Activated CD4-positive, alpha-beta T cell treated with anti-CD3 and anti-CD28 coated beads, Interleukin-2, amount 10 ng/mL, durations not matched to agents 7 days and 5 days (primary cell): ENCODE measurements at places on chromosomes 2 and 18.

DNA sequence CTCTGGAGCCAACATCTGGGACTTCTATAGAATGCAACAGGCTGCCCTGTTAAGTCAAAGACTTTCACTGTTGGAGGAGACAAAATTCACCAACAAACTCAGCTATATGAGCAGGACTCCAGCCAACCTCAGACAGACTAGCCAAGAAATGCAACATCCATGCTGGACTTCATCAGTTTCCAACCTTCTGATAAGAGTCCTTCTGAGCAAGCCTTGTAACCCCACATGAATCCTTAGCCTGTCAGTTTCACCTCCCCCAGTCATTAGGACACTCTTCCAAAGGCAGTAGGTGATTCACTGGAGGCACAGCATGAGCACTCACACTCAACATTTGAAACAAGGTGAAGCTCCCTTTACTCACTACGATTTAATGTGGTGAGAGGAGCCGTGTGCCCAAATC is 5.8 kb downstream of the TBC1D8 start:
- DNase-seq = no peak

DNA sequence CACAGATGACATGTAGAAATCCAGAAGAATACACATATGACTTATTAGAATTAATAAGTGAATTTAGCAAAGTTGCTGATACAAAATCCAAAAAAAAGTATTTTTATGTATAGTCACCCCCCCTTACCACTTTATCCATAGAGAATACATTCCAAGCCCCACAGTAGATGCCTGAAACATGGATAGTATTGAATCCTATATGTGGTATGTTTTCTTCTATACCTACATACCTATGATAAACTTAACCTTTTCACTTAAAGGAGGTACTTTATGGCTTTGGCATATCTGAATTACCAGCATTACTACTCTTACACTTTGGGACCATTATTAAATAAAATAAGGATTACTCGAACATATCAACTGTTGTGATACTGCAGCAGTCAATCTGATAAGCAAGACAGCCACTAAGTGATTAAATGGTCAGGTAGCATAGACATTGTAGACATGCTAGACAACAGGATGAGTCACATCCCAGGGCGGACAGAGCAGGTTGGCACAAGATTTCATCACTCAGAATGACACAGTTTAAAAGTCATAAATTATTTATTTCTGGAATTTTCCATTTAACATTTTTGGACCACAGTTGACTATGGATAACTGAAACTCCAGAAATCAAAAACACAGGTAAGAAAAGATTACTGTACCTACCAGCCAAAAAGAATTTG is 208.2 kb upstream of the CHAC2 start:
- no peak for DNase-seq

DNA sequence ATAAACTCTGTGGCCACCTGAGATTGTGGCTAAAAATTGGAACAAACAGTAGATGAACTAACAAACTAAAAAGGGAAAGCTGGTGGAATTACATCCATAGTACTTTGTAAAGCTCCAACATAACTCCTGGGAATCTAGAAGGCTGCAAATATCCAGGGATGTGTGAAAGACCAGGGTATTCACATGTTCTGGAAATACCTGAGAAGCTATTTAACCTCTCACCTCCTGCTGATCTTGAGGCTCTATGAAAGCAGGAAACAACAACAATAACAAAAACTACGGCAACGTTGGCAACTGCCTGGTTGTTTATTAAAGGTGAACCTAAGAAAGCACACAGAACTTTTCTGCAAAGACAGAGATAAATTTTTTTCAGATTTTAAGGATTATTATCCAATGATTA is 171.3 kb downstream of the CCDC178 start:
- DNase-seq = no peak

DNA sequence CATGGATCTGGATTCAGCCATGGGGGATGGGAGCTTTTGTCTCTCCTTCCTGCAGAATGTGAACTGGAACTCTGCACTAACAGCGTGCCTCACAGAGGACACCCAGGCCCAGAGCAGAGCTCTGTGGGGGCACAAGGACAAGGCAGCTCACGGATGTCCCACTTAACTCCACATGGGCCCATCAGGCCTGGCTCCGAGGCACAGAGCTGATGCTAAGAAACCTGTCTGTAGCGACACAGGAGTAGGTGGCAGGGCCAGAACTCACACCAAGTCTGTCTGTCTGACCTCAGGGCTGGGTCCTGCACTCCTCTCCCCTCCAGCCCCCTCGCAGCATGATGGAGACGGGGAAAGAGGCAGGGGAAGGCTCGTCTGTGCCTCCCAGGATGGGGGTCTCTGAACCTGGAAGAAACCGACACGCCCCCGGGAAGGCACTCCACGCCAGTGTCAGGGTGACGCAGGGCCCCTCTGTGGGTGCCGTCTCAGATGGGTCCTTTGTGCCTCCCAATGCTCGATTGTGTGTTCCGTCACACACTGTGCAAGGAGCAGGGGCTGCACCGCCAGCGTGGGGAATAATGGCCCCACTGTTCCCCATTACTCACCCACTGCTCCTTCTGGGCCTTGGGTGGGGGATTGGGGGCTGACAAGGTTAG is 36.6 kb downstream of the FAM178B start:
- DNase-seq = no peak

DNA sequence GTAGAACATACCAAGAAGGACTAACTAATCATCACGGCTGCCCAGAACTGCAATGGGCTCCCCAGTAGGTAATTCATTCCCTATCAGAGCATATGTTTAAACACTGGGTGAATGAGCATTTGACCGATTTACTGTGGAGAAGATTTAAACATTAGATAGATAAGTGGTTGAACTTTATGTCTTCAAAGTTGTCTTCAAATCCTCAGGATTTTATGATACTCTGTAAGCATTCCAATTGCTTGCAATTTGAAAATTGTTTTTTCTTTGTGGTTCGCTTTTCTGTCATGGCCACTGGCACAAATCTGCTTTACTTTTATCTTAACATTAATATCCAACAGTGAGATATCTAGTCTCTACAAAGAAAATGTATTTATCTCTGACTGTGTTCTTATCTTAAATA is 37.7 kb upstream of the MMADHC start:
- no peak for DNase-seq

- DNase-seq = no peak
These were observed 8.0 kb downstream of the UGT1A1 start for GRCh38 chr2:233768076-233768475.

- DNase-seq = no peak
These were observed 175.2 kb downstream of the TMEM200C start for GRCh38 chr18:5720132-5720531.

DNA sequence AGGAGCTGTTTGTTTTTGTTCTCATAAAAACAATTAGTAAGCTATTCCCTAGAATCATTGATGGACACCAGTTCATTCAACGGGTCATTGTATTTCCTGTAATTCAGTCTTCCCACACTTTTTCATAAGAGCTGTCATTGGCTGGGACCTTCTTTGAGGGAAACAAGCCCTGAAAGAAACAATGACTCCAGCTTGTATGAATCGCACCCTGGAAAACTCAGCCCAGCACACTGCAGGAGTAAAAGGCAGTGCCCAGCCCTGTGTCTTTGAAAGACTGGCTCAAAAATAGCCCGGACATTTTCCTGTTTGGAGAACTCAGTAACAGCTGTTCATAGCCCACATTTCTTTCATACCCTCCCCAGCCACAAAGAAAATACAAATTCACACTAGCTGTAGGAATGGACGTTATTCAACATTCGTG is 81.5 kb downstream of the NCKAP5 start:
- no peak for DNase-seq

GRCh38 chr18:25230658-25231326 is 121.2 kb downstream of the ZNF521 start:
- DNase-seq = no peak

- no peak for DNase-seq
These were observed 16.4 kb downstream of the MAL start for GRCh38 chr2:95041824-95042442.

GRCh38 chr18:22210311-22210754 is 40.9 kb downstream of the GATA6 start:
- DNase-seq = no peak

DNA sequence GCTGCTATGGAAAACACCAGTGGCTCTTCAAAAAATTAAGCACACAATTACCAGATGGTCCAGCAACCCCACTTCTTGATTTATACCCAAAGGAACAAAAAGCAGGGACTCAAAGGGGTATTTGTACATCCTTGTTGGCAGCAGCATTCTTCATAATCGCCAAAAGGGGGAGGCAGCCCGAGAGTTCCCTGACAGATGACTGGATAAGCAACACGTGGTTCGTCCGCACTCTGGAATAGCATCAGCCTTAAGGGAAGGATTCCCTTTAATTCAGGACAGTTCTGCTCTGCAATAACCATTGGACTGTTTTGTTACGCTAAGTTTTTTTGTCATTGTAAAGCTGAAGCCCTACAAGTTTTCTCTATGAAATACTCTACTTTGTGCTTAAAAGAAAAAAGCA is 76.7 kb upstream of the TWIST2 start:
- no peak for DNase-seq

GRCh38 chr2:193523662-193524061 is 1328.9 kb upstream of the TMEFF2 start:
- no peak for DNase-seq

DNA sequence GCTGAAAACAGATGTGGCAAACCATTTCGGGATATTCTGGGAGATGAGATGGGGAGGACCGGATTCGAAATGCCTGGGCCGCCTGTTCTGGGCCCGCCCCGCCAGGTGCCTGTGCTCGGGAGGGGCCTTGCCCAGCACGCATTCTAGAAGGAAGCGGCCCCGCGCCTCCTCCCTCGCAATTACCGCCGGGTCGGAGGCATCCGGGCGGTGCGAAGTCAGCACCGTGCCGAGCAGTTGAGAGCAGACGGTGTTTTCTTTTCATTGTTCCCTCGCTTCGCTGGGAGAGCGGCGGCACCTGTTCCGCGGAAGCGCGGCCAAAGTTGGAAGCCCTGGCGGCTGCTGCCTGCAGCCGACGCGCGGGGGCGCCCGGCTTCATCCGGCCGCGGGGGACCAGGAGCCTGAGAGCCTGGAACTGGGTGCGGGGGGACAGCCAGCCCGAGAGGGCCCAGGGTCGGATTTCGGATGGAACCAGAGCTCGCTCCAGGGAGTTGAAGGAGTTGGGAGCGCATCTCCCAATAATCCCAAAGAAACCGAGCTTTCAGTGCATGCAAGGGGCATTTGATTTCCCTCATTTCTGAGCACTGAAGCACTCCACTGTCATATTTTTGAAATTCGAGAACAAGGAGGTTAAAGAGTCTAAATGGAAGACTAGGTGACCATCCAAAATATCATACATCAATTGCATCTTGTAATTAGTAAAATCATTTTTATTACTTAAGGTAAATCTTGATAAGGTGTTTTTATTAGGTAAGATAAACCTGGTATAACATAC is 241.8 kb upstream of the RAB12 start:
- peak; percentile 29 for DNase-seq

- no peak for DNase-seq
These were observed 121.9 kb downstream of the NDUFA10 start for GRCh38 chr2:239903210-239903609.

DNA sequence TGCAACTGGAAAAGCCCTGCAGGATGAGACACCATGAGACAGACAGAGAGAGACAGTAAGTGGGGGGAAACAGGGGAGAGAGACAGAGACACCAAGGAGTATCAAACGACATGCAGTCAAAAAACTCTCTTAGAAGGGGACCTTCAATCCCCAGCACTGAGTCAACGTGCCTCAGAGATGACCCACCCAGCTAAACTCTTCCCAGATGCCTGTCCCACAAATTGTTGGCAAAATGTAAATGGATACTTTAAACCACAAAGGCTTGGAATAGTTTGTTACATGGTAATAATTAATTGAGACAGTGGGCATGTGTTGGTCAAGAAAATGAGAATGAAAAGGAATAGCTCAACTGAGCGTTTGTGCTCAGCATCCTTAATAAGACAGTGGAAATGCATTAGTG is 98.3 kb downstream of the GRB14 start:
- no peak for DNase-seq

DNA sequence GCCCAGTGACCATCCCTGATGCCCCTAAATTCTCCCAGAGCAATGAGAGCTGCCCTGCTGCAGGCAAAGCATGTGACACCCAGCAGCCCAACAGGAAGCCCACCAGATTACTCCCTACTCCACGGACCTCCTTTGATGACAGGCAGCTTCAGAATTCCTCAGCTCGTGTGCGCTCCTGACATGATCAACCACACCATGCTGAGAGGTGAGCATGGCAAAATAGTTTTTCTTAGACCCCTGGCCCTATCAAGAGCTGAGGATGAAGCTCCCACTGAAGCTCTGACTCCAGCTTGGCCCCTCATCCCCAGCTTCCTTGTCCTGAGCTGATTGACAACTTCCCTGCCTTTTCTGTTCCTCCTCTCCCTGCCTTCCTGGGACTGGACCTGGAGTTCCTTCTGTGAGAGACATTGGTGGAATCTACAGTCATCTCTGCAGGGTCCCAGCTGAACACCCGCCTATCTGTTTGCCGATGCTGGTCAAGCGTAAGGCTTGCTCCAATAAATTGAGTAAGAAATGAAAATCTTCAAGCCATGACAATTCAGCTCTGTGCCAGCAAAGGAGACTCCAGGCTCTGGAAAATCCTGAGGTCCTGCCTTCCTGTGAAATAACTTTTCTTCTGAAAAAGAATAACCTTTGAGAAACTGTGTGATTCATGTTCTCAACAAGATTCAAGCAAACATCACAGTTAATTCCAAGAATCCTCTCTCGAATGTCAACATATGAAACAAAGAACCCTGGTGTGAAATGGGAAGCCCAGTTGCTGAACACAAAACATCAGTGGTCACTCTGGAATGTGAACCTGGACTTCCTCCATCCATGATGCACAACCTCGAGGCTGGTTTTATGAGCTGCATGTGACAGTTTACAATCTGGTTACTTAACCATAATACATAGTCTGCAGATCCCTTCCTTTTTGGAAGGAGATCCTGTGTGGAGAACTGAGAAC is 201.1 kb downstream of the SPP2 start:
- DNase-seq = no peak

DNA sequence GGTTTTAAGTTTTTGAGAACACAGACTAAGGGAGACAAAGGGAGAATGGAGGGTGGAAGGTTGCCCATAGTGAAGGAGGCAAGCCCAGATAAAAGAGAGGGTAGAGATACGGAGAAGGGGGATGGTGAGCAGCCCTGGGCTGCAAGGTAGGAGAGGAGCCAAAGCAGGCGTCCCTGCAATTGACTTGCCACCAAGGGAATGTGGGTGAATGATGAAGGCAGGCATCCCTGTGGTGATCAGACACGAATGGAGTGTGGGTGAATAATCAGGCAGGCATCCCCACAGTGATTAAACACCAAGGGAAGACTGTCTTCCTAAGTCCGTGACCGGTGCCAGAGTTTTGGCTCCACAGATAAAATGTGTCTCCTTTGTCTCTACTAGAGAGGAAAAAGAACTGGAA is 16.5 kb upstream of the ALPK2 start:
- DNase-seq = no peak

- no peak for DNase-seq
These were observed 55.7 kb upstream of the ASAP2 start for GRCh38 chr2:9150906-9151305.

GRCh38 chr2:200212862-200213425 is 93.5 kb upstream of the SPATS2L start:
- DNase-seq = no peak

DNA sequence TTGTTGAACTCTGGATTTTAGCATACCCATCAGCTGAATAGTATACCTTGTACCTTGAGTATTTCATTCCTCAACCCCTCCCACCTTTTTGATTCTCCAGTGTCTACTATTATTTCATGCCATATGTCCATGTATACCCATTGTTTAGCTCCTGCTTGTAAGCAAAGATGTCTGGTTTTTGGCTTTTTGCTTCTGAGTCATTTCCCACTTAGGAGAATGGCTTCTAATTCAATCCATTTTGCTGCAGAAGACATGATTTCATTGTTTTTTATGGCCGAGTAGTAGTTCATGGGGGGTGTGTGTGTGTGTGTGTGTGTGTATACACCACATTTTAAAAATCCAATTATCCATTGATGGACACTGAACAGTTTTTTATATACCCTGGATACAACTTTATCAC is 24.3 kb upstream of the MOCOS start:
- no peak for DNase-seq
